ENCODE measurements at places on chromosomes 16 and 17.
A peak's percentile ranks its signal among the peaks of the same experiment; 100 is the strongest.

DNA sequence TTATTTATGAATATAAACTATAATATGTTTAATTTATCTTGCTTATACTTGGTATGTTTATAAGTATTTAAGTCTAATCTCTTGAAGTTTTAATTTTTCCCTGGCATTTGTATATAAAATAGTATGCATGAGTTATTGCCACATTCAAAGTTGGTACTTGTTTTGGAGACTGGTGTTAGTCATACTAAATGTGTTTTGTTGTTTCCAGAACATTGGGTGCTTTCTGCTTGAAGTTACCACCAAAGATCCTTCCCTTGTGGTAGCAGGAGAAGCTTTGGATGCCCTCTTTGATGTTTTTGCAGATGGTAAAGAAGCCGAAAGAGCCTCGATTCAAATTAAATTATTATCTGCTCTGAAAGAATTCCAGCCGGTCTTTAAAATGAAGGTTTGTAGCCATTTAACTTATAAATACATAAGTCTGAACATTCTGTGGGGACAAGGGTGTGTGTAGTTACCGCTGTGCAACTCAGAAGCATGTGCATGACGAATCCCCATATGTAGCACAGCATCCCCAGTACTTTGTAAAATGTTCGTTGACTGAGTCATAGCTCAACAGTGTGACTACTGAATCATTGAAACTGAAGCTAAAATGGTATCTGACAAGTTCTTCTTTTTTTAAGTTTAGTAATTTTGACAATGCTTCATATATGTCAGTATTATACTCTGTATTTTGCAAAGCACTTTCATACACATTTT, 36.4 kb downstream of the HEATR3 start:
- no peak for DNase-seq

DNA sequence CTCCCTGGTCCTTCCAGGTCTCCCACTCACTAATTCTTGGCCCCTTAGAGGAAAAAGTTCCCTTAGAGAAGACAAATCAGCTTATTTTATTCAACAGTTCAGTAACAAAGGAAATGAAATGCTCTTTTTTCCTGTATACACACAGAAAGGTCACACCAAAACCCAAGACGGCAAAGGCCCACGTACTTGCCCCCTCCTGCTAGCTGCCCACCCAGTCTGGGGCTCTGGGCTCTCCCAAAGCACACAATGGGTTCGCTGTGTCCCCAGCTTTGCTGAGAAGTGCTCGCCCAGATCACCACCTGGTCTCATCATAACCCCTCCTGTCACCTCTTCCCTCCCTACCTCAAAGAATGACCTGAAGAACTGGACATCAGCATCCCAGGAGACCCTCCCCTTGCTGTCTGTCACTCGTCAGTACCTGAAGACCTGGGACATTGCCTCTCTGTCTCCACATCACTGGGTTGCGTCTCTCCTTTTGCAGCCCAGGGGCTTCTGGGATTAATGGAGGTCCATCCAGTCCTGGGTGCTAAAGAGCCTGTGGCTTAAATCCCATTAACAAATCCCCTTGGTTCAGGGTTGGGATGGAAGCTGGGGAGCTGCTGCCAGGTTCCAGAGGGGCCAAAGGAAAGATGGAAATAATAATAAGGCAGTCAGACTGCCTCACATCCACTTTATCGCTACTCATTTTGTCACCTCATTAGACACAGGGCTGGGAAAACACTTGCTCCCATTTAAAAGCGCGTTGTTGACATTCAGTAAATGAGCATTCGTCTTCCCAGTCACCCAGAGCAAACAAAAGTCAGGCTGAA, 3.3 kb downstream of the SLC6A4 start:
- no peak for DNase-seq

GRCh38 chr17:46044286-46044928, 45.4 kb downstream of the STH start:
- peak; percentile 90 for DNase-seq

- no peak for DNase-seq
Measured at GRCh38 chr16:80046848-80047247, 446.3 kb upstream of the MAF start.

GRCh38 chr16:85611444-85612190, 1.5 kb upstream of the GSE1 start:
- DNase-seq: no peak

DNA sequence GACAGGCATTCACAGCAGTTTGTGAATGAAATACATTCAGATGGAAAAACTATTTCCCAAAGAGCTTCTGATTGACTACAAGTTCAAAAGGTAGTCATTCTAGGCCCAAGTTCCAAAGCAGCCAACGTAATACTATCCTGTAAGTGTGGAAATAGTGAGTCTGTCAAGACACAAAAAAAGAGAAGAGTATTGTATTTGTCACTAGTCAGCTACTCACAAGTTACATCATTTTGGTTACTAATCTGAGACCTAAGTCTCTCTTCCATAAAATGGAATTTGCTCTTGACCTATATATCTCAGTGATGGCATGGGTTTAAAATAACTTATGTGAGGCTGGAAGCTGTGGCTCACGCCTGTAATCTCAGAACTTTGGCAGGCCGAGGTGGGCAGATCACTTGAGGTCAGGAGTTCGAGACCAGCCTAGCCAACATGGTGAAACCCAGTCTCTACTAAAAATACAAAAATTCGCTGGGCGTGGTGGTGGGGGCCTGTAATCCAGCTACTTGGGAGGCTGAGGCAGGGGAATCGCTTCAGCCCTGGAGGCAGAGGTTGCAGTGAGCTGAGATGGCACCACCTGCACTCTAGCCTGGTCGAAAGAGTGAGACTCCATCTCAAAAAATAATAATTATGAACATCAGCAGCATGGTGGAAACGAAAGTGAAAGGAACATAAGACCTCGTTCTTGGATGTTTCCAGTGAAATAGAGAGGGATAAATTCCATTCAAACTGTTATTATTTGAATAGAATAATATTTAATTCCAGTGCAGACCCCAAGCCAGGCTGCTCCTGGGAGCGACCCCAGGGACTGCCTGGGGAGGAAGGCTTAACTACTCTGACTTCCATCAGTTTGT, 2.9 kb downstream of the CMC2 start:
- peak; percentile 34 for DNase-seq

DNA sequence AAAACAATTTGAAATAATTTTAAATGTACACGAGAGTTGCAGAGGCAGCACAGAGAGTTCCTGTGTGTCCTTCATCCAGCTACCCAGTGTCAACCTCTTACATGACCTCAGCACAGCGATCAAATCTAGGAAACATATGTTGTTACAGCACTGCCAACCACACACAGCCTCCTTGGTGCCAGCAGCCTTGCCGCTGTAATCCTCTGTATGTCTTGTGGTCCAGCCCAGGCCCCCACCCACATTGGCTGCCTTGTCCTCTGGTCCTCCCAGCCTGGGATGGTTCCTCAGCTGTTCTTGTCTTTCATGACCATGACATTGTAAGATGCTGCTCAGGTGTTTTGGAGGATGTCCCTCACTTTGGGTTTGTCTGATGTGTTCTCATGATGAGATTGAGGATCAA, 178.0 kb downstream of the RPTOR start:
- no peak for DNase-seq

GRCh38 chr17:38571833-38572668, 33.7 kb downstream of the SRCIN1 start:
- DNase-seq: no peak

DNA sequence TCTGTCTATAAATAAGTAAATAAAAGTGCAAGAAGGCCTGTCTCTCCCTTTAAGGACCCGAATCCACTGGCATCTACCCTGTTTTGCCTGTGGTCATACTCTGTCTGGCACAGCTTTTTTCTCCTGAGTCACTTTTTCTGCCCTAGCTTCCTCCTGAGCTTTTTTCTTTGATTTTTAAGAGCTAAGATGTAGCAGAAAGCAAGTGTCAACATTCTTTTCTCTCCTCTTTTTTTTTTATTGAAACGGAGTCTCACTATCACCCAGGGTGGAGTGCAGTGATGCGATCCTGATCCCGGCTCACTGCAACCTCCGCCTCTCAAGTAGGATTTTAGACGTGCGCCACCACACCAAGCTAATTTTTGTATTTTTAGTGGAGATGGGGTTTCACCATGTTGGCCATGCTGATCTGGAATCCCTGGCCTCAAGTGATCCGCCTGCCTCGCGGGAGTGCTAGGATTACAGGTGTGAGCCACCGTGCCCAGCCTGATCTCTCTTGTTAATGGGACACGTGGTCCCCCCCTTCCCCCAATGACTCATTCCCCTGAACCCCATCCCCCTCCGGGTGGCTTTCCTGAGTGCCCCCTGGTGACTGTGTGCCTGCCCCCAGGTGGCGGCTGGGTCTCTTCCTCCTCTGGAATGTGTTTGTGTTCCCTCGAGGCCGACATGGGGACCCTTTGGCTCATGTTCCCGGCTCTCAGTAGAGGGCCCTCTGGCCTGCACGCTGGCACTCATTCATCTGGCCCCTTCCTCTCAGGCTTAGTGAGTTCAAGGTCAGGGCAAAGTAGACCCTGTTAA, 14.2 kb downstream of the C16orf90 start:
- no peak for DNase-seq

DNA sequence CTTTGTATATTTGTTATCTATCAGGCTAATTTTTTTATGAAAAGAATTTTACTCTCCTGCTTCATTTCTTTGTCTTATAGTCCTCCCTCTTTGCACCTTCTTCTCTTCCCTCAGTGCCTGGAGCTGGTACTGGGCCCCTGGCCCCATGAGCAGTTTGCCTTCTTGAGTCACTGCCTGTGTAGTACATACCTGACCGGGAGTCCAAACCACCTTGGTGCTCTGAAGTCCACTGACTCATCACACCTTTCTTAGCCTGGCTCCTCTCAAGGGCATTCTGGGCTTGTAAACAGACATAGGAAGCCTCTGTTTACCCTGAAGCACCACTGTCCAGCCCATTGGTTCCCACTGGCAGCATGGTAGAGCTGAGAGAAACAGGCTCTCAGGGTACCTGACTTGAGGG, 11.0 kb upstream of the TACO1 start:
- DNase-seq: no peak

GRCh38 chr17:10631701-10632100, 25.4 kb downstream of the MYH3 start:
- no peak for DNase-seq

- no peak for DNase-seq
Measured at GRCh38 chr16:30875871-30876801, 17.7 kb downstream of the BCL7C start.

GRCh38 chr16:35724551-35724950, 2265.1 kb downstream of the TP53TG3F start:
- DNase-seq: no peak

Data from hematopoietic multipotent progenitor cell treated with erythropoietin and hydrocortisone succinate and interleukin-3 and kit ligand, for 17 days (in vitro differentiated cells).